Lung (tissue), 17 donors: ENCODE measurements at places on chromosomes 3 and 15. TPM values are rescaled to one million over a fixed set of nuclear protein-coding genes. Genes with fewer than 3 reads are reported as not detected.

The GHSR gene
- not detected for total RNA-seq

The SLC9A9 gene
- total RNA-seq: 66.3 TPM

The GDPGP1 gene
- 11.0 TPM for total RNA-seq

The RBMS3 gene
- total RNA-seq: 48.1 TPM

The OR5K2 gene
- total RNA-seq: not detected

The SLCO2A1 gene
- total RNA-seq: 27.2 TPM

The ARL6 gene
- total RNA-seq: 11.1 TPM

The TGM4 gene
- total RNA-seq: not detected

- H3K27me3 ChIP-seq: no peaks in the 10 kb centered on the region
- peaks cover 32% of the 10 kb centered on the region for H3K4me1 ChIP-seq
- no peaks in the 10 kb centered on the region for H3K36me3 ChIP-seq
- no peak overlapping the region for H3K27ac ChIP-seq
- no peak overlapping the region for H3K4me3 ChIP-seq
Measured at GRCh38 chr3:177934001-177934891, 602.0 kb upstream of the KCNMB2 start.

GRCh38 chr15:94075349-94075748, 156.0 kb upstream of the MCTP2 start:
- no peaks in the 10 kb centered on the region for H3K4me1 ChIP-seq
- no peak overlapping the region for H3K27ac ChIP-seq
- DNase-seq: peak; percentile 54
- no peaks in the 10 kb centered on the region for H3K27me3 ChIP-seq
- no peaks in the 10 kb centered on the region for H3K36me3 ChIP-seq
- H3K4me3 ChIP-seq: no peak overlapping the region

GRCh38 chr15:48415036-48415886, 84.0 kb downstream of the DUT start:
- no peak overlapping the region for H3K4me3 ChIP-seq
- peaks cover 3% of the 10 kb centered on the region for H3K4me1 ChIP-seq
- H3K27ac ChIP-seq: no peak overlapping the region

DNA sequence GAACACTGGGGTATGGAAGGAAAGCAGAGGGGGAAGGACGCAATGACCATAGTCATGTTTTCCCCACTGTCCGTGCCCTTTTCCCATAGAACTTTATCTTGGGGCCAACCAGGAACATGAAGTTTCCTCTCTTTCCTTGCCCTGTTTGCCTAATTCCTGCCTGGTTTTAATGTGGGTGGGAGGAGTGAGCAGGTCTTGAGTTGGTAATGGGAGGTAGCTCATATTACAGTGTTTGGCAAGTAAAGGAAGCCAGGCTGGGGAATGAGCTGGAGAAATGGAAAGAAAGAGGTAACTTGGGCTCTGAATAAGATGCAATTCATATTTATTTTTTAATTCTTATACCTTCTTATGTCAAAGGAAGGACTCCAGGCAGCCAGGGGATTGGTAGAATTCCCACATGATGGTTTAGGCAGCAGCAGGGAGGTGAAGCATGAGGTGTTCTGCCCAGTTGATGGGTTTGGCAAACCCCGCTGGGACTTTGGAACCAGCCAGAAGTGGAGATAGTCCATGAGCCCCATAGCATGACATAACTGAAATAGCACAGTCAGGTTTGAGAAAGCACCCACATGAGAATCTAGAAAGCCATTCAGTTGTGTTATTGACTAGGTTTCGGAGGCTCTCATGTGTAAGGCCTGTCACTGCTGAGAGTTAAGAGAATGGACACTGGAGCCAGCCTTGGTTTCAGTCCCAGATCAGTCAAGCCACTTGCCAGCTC, 60.0 kb downstream of the CCK start:
- no peak overlapping the region for H3K4me3 ChIP-seq
- H3K27me3 ChIP-seq: no peaks in the 10 kb centered on the region
- no peaks in the 10 kb centered on the region for H3K4me1 ChIP-seq
- H3K27ac ChIP-seq: no peak overlapping the region

DNA sequence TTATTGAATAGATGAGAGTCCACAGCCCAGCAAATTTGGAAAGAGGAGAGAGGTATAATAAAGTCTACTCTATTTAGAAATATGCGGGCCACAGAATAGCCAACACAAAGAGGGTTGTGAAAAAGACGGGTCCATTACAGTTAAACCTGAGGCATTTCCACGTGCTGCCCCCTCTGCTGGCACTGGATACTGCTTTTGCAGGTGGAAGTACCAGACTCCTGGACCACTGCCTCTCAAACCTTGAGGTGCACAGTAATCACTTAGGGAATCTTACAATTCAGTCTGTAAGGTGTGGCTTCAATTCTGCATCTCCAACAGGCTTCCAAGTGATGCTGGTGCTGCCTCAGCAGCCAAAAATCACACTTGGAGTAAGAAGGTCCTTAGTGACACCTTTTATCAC, 3.0 kb upstream of the TFDP2 start:
- H3K36me3 ChIP-seq: no peaks in the 10 kb centered on the region
- peaks cover 13% of the 10 kb centered on the region for H3K4me1 ChIP-seq
- no peak overlapping the region for H3K27ac ChIP-seq
- DNase-seq: no peak
- no peak overlapping the region for H3K4me3 ChIP-seq

GRCh38 chr3:132549890-132550578, 47.0 kb upstream of the ACKR4 start:
- H3K27ac ChIP-seq: no peak overlapping the region
- no peak for DNase-seq
- no peak overlapping the region for H3K4me3 ChIP-seq

- H3K4me1 ChIP-seq: no peaks in the 10 kb centered on the region
- H3K36me3 ChIP-seq: no peaks in the 10 kb centered on the region
- H3K27me3 ChIP-seq: no peaks in the 10 kb centered on the region
- no peak overlapping the region for H3K4me3 ChIP-seq
- DNase-seq: no peak
Measured at GRCh38 chr3:189519458-189519857, 111.7 kb upstream of the TP63 start.

DNA sequence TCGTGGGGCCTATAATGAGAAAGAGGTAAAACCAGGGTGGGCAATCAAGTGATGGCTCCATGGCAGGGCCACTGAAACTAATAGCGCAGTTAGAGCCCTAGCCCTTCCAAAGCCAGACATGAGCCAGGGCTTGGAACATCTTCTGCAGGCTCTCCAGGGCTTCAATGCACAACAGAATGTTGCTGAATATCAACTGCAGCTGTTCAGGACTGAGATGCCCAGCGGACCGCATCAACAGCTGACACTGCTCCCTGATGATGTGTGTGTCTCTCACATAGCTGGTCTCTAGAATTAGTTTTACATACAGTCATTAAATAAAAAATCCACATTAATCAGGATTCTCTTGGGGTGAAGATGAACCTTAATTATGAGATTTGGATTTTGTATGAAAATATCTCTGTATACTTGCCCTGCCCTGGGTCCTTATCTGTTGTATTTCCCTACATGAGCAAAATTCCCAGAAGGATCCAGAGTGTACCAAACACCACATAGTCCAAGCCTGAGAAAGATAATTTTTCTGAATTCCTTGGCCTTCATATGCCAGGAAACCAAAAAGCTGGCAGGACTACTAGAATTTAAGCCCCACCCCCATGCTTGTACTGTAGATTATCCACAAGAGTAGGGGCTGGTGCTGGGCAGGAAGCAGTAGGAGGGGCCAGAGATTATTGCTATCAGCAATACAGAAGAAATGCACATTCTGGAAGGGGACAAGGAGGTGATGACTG, 7.7 kb upstream of the GOLGB1 start:
- H3K4me1 ChIP-seq: no peaks in the 10 kb centered on the region
- H3K27me3 ChIP-seq: no peaks in the 10 kb centered on the region
- no peaks in the 10 kb centered on the region for H3K36me3 ChIP-seq
- no peak overlapping the region for H3K4me3 ChIP-seq
- no peak overlapping the region for H3K27ac ChIP-seq

DNA sequence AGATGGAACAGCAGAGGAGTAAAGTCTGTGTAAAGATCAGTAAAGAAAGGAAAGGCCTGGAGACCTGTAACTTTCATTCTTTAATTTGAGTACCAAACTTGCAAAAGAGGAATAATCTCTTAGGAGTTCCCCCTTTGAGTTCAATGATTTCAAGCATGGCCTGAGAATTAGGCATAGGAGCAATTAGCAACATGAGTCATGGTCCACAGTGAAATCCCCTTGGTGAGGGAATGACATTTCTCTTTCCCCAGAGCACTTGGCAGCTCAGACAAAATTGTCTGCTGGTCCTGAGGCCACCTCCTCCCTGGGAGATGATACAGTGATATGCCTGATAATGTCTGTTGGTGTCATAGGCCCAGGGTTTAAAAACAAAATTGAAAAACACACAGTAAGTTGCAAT, 81.4 kb upstream of the CRBN start:
- no peak for DNase-seq
- H3K27ac ChIP-seq: no peak overlapping the region
- H3K4me1 ChIP-seq: no peaks in the 10 kb centered on the region
- no peak overlapping the region for H3K4me3 ChIP-seq
- H3K36me3 ChIP-seq: no peaks in the 10 kb centered on the region

GRCh38 chr3:141684758-141685157, 53.3 kb upstream of the RNF7 start:
- no peak overlapping the region for H3K27ac ChIP-seq
- DNase-seq: no peak
- no peaks in the 10 kb centered on the region for H3K27me3 ChIP-seq

DNA sequence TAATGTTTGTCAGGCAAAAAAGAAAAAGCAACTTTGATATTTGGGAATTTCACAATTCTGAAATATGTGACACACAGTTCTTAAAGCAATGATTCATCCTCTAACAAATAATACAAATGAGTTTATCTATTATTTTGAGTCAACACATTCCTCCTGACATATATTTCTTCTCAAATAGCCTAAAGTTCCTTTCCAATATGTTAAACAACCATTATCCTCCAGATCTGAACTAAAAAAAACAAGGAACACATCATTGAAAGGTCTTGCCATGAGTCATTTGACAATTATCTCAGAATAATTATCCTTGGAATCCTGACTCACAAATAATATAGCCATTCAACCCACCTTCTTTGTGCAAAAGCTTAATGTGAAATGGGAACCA, 208.7 kb upstream of the CDIN1 start:
- no peak overlapping the region for H3K27ac ChIP-seq
- H3K4me3 ChIP-seq: no peak overlapping the region
- DNase-seq: no peak
- H3K27me3 ChIP-seq: no peaks in the 10 kb centered on the region
- H3K36me3 ChIP-seq: no peaks in the 10 kb centered on the region
- H3K4me1 ChIP-seq: no peaks in the 10 kb centered on the region

DNA sequence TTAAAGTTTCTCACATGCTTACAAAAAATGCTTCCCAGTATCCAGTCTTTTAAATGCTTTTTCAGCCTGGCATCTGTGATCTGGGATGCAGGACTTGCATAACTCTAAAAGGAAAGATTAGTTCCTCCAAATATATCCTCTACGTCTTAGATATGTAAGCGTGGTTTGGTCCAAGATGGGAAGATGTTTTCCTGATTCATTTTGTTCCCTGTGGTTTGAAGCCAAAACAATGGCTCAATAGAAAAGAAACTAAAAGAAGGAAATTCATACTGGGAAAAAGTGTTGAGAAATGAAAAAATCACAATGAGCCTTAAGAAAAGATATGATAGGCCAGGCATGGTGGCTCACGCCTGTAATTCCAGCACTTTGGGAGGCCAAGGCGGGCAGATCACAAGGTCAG, 1002.8 kb downstream of the NAALADL2 start:
- no peak overlapping the region for H3K4me3 ChIP-seq
- H3K27me3 ChIP-seq: no peaks in the 10 kb centered on the region
- no peaks in the 10 kb centered on the region for H3K36me3 ChIP-seq
- H3K27ac ChIP-seq: no peak overlapping the region
- H3K4me1 ChIP-seq: peaks cover 3% of the 10 kb centered on the region

DNA sequence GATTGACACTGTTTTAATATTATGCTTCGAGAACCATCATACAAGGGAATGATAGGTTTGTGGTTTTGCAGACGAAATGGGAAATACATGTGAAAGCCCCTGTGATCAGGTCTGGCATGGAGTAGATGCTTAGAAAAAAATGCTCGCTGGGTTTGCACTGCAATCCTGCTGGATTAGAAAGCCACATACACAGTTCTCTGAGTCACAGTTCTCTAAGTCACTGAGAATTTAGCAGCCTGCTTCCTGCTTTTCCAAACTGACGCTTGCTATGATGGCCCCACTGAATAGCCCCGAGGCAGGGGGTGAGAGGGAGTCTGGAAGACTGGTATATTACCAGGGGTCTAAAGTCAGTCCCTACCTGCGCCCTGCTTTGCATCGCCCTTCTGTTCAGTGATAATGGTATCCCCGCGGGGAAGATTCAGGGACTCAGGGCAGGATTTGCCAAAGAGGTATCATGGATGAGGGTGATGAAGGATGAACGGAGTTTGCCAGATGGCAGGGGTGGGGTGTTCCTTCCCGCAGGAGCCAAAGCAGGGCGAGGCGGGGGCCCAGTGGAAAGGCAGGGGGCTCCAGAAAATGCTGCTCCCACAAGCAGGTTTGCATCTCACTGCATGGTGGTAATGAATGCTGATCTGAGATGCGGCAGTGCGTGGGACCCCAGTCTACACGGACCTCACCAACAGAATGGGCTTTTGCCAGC, 82.3 kb downstream of the IQSEC1 start:
- no peak for DNase-seq
- H3K4me3 ChIP-seq: no peak overlapping the region
- H3K27ac ChIP-seq: no peak overlapping the region
- no peaks in the 10 kb centered on the region for H3K4me1 ChIP-seq
- no peaks in the 10 kb centered on the region for H3K36me3 ChIP-seq

DNA sequence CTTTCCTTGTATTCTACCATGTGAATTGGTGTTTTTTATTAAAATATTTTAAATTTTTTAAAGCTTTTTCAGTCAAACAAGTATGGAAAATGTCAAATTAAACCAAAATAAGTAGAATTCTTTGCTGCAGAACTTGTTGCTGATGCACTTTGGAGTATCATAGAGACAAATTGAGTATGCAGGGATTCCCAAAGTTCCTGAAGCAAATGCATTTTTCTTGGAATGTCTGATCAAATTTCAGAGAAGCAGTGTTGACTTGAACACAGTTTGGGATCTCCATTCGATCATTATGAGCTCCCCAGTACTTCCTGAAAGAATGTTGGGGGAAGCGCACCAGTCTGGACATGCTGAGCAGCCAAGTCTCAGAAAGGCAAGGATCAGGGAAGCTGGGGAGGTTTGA, 517.8 kb upstream of the CFAP20DC start:
- no peak overlapping the region for H3K4me3 ChIP-seq
- no peak for DNase-seq
- H3K4me1 ChIP-seq: no peaks in the 10 kb centered on the region
- no peaks in the 10 kb centered on the region for H3K36me3 ChIP-seq
- no peaks in the 10 kb centered on the region for H3K27me3 ChIP-seq
- no peak overlapping the region for H3K27ac ChIP-seq

DNA sequence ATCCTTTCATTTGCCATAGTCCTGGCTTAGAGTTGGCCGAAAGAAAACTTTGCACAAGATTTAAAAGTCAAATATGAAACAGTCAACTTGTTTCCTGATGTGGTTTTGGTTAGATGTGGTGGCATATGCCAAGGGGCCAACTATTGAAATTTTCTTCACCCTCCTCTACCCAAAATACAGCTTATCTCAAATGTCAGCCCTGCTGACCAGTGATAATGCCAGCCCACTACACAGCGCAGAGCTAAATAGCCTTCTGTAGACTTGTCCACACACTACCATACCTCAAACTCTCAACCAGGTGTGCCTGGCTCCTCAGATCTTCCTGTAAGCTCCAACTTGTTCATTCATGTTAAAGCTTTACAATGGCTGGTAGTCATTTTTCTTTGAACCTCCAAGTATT, 368.5 kb upstream of the STAC start:
- no peak for DNase-seq
- H3K27me3 ChIP-seq: no peaks in the 10 kb centered on the region
- no peak overlapping the region for H3K4me3 ChIP-seq
- no peak overlapping the region for H3K27ac ChIP-seq
- H3K4me1 ChIP-seq: no peaks in the 10 kb centered on the region
- no peaks in the 10 kb centered on the region for H3K36me3 ChIP-seq
